ENCODE measurements at places on chromosomes 6 and 20. TPM values are rescaled to one million over a fixed set of nuclear protein-coding genes. Genes with fewer than 3 reads are reported as not detected.

The SPACA1 gene
- not detected for total RNA-seq

The WFDC11 gene
- not detected for total RNA-seq

The ASXL1 gene
- 40.4 TPM for total RNA-seq

The CAPN11 gene
- total RNA-seq: not detected

The CCDC170 gene
- total RNA-seq: 0.24 TPM

The ARMH2 gene
- total RNA-seq: not detected

The LY6G6C gene
- not detected for total RNA-seq

The BPI gene
- 0.13 TPM for total RNA-seq

The LHFPL5 gene
- total RNA-seq: not detected

The MMUT gene
- 13.7 TPM for total RNA-seq

The MOG gene
- not detected for total RNA-seq

The IRF4 gene
- total RNA-seq: not detected

The CFB gene
- 10.7 TPM for total RNA-seq

The ECT2L gene
- total RNA-seq: not detected

The LAMA2 gene
- 54.9 TPM for total RNA-seq

The B4GALT5 gene
- total RNA-seq: 20.3 TPM

The BPIFB1 gene
- not detected for total RNA-seq

The DBNDD2 gene
- total RNA-seq: 2.6 TPM

The BCKDHB gene
- 10.0 TPM for total RNA-seq

The RGS17 gene
- total RNA-seq: 12.4 TPM

The PPP1R11 gene
- 42.3 TPM for total RNA-seq

All from epithelial cell of alveolus of lung (primary cell).